T-helper 22 cell (primary cell): ENCODE measurements at places on chromosomes 4 and X.

GRCh38 chrX:69021141-69021960 is 143.9 kb downstream of the PJA1 start:
- no peak for DNase-seq

- DNase-seq = no peak
Measured at GRCh38 chr4:149645790-149646189, 169.9 kb downstream of the IQCM start.

DNA sequence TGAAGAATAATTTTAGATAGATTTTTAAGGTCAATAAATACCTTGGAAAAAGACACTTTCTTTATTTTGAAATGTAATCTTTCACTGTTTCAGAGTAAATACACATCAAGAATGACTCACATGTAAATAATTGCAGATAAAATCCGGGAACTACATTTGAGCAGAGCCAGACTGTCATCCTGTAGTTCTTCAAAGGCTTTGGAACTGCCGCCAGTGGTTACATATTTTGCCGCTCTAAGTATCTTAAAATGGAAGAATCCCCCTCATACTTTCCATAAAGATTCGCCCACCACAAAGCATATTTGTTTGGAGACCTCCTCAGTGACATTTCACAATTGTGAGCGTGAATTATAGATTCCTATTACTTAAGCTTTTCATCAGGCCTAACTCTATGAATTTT is 607.8 kb upstream of the ZFP42 start:
- no peak for DNase-seq

GRCh38 chr4:40363382-40363920 is 28.3 kb downstream of the CHRNA9 start:
- no peak for DNase-seq

DNA sequence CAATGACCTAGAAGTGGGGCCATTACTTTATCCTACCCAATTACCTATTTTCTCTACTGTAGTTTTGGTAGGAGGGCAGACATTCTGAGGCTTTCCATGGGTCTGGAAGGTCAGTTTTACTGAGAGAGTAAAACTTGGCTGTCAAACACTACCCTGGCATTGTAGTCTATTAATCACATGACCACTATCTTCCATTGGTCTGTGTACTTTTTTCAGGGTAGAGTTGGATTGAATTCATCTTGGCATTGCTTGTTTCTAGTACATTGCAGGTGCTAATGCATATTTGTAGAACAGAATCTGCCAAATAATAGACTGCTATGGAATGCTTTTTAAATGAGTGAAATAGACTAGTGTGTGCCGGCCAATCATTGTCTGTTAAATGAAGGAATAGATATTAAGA is 271.9 kb downstream of the STIM2 start:
- DNase-seq = no peak

- DNase-seq = no peak
Measured at GRCh38 chr4:185532293-185532692, 3.0 kb downstream of the PDLIM3 start.

DNA sequence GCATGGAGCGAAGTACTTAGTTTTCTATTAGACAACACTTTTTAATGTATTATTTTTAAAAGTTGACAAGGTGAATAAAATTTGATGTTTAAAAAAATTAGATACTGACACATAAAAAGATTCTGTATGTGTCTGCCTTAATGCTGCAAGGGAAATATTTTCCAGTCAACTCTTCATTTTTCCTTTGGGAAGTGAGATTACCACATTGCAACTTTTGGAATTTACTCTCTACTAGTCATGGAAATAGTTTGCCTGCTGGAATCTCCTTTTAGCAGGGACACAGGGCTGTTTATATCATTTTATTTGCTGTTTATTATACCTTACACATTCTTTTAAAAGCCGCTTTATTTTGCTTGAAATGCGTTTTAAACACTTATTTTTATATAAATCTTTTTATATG is 135.1 kb downstream of the MID1 start:
- no peak for DNase-seq

GRCh38 chrX:66015152-66015831 is 24.6 kb downstream of the VSIG4 start:
- DNase-seq = no peak

GRCh38 chrX:27548624-27549023 is 41.5 kb upstream of the DCAF8L2 start:
- no peak for DNase-seq

GRCh38 chrX:148633218-148633908 is 132.9 kb downstream of the AFF2 start:
- DNase-seq = no peak

- DNase-seq = no peak
Measured at GRCh38 chr4:120765260-120765680, 157.3 kb downstream of the PRDM5 start.

- no peak for DNase-seq
Measured at GRCh38 chr4:24007860-24008261, 118.0 kb upstream of the PPARGC1A start.

DNA sequence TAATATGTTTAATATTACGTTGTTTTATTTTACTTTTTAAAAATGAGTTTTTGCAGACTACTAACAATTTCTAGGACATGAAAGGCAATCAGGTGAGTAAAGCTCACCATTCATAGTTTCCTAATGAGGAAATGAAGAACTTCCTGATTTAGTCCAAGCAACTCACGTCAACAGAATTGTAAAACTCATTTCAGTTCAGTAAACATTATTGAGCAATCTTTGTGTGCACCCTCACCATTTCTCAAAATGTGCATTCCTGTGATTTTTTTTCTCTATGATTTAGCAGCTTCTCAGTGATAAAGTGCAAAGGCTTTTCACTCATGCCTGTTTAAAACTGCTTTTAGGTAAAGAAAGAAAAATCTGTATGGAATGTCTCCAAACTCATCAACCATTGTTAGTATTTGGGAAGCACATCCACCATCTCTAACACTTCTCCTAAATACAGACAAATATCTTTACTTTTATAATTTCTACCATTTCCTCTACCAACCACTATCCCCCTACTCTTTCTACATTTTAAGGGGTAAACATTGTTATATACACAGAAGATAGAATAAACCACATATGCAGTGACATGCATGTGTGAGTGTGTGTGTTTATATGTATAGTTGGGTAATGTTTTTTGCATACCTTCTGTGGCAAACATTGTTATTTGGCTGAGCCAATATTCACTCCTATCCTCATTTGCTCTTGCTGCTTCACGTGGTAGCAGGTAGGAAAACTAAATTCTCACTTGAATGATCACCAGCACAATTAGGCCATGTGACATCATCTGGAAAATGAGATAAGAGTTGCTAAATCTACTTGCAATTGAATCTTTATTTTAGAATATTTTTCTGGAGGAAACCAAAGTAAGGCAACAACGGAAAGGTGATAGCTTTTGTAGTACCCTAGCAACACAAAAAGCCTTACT is 54.7 kb upstream of the PRDM8 start:
- no peak for DNase-seq

DNA sequence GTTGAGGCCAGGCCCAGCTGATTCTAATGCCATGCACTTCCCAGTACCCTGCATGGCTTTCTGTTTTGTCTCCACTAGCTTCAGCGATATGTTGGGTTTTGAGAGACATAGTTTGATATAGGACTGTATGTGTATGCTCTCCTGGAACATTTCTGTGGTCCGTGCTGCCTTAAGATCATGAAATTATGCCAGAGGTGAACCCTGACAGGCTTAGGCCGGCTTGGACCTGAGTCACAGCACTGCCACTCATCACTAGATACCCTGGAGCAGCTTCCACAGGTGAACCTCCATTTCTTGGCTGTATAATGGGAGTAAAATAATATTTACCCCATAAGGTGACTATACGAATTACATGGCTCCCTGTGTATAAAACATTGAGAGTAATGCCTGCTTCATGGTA is 6.4 kb downstream of the SGMS2 start:
- DNase-seq = no peak

DNA sequence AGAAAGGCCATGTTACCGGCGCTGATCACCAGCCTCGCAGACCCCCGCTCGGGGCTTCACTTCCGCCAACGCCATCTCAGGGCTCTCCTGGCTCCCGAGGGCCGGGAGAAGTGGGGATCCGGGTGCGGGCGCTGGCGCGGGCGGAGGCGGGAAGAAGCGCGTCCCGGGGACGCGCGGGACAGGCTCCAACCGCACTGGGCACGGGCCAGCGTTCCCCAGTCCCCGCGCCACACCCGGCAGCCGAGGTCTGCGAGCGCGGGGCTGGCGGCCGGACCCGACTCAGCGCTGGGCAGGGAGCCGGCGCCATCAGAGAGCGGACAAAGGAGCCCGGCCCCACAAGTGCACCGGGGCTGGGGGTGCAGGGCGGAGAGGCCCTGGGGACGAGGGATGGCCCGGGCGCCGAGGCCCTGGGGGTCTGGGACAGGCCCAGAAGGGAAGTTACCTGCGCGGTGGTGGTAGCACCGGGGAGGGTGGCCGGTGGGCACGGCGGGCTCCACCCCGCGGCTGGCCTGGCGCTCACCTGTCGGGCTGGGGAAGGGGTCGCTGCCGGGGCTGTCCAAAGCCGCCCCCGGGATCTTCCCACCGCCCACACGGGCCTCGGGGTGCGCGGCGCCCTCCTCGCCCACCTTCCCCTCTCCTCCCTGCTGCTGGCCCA is 449 bp downstream of the CTPS2 start:
- no peak for DNase-seq

DNA sequence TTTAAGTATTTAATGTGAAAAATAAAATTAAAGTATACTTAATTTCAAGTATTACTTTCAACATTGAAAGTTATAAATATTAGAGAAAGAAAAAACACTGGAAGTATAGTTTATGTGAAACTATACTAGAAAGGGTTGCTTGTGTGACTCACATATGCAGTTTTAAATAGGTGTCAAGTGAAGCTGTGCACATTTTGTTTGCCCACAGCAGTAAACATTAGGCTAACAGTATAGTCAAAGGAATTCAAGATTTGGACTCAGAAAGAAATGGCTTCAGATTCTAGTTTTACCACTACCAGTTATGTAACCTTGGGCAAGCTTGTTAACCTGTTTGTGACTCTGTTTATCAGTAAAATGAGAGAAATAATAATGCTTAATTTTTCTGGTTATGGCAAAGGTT is 148.2 kb downstream of the FAM47B start:
- no peak for DNase-seq

GRCh38 chr4:145099653-145100052 is 1.5 kb downstream of the ABCE1 start:
- no peak for DNase-seq

DNA sequence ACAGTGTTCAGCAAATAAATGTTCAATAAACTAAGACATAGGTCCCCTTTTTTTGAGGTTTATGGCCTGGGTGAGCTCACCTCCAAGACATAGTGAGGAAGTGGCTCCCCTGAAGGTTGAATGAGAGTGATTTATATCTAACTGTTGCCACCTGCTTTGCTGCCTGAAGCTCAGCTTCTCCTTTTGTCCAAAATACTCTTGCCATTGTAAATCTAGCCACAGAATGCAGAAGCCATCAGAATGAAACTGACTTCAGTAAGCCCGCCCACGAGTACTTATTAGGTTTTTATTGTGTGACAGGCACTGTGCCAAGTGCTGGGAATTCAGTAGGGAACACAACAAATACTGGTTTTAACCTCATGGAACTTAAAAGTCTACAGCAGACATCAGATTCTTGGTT is 18.0 kb downstream of the SPINK2 start:
- DNase-seq = no peak

- no peak for DNase-seq
Measured at GRCh38 chr4:112881842-112882241, 167.6 kb upstream of the ANK2 start.

DNA sequence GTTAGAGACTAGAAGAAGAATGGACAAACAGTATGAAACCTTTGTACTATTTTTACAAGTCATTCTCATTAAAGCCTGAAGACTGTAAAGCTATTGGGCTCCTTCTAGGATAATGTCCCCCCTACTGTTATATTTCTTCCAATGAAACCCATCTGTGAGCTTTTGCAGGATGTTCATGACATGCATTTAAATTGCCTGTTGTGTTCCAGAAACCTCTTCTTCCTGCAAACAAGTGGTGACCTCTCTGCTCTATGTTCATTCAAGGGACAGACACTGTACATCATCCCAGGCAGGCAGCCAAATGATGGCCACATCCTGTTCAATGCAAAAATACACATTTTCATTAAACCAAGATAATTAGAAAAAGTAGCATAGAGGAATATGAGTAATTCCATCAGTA is 128.0 kb downstream of the C4orf33 start:
- no peak for DNase-seq

DNA sequence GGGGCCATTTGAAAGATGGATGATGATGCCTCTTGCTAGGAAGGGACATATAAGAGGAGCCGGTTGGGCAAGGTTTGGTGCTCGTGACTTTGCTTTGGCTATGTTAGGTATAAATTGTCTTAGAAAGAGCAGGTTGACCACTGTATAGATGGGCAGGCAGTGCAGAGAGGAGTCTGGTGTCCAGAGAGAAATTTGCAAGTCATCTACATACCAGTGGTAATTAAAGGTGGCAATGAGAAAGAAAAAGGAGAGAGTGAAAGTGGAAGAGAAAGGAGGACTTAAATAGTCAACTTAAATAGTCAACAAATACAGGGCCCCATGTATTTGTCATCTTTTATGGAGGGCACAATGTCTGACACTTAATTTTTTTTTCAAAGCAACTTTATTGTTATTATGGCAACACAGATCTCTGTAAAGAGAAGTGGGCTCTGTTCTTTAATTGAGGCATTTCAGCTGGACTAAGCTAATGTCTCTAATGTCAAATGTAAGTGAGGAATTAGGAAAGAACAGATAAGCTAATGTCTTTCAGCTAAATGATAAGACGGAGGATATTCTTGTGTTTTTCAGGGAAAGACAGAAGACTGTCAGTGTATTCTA is 75.4 kb upstream of the ANXA3 start:
- DNase-seq = no peak

- DNase-seq = no peak
Measured at GRCh38 chr4:78032446-78032845, 24.7 kb upstream of the FRAS1 start.

- DNase-seq = no peak
Measured at GRCh38 chr4:86014599-86014998, 345.3 kb downstream of the MAPK10 start.
